ENCODE measurements at places on chromosomes 12 and 14.

- DNase-seq: no peak
These were observed 196.9 kb upstream of the ALG10 start for GRCh38 chr12:33825442-33825841.

DNA sequence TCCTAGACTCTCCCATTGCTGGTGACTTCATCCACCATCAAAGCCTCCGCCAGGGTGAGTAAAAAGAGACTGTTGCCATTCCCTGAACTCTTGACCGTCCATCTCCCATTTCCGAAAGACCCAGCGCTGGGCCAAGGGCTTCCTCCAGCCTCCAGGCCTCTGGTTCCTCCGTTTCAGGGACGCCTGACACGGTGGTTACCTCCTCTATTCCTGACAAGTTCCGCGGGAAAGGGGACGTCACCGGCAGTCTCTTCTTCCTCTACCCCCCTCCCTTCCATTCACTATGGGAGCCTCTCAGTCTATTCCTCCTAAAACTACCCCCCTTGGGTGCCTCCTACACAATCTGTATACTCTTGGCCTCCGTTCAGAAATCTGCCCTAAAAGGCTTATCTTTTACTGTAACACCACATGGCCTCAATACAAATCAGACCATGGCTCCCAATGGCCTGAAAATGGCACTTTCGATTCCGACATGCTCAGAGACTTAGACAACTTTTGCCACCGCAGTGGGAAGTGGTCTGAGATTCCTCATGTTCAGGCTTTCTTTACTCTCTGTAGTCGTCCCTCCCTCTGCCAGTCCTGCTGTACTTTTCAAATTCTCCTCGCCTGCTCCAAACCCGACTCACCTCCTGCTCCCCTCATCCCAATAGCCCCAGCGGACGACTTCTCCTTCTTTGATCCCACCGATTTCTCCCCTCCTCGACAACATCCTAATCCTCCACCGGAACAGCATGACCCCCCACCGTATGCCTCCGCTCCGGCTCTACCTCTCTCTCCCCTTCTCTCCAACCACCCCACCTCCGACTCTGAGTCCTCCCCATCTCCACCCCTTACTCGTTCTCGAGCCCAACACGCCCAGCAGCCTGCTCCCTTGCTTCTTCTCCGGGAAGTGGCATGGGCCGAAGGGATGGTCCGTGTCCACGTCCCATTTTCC, 70.4 kb downstream of the MOK start:
- no peak for DNase-seq

- DNase-seq: no peak
These were observed 2.8 kb downstream of the SRSF9 start for GRCh38 chr12:120466560-120467315.

DNA sequence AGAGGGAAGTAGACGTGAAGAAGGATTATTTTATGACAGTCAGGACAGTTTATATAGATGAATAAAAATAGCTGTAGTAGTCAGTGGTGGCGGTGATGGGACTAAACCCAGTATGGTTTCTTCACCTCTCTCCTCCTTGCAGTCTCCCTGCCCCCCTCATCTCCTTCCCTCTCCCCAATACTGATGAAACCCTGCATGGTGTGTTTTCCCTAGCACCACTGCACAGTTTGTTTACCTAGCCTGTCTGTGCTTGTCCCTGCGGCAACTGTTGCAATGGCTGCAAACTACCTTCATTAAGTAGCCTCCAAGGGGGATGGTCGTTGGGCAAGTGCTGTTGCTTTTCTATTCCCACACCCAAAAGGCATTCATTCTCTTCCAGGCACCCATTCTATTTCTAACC, 14.7 kb downstream of the PCBP2 start:
- DNase-seq: no peak

DNA sequence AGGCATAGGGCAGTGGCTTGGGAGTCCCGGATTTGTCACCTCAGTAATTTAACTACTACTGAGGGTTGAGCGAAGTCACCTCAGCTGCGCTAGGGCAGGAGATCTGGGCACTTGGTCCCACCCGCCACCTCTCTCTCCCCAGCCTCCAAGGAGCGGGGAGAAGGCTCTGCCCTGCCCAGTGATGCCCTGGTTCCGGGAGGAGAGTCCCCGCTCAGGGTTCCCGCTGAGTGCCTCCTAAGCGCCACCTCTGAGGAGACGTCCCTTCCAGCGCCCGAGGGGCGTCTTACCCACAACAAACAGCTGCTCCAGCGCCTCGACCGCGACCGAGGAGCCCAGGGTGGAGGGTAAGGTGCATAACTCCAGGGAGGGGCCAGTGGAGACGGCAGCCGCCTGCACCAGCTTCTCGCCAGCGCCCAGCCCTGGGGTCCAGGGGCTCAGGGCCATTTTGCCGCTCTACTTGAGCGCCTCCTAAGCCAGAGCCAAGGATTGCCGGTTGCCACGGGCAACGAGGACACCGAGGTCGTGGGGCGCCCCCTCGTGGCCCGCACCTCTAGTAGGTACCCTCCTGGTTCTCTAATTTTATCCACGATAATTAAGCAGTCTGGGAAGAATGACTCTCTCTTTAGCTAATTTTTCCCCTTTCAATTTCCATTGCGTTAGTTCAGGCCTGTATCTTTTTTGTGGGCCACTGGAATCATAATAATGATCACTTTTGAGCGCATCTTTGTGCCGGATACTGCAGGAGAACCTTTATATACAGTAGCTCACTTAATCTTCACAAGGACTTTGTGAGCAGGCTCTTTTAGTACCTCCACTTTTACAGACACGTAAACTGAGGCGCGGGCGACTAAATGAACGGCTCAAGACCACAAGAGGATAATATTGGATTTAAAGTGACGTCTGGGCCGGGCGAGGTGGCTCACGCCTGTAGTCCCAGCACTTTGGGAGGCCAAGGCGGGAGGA, at the start of gene CCDC175:
Gene CCDC175, minus strand, starts transcription at position 481 of the 963 bp plus-strand sequence. Its CDS starts 37 bp downstream, at position 444.
- DNase-seq: peak; percentile 76

- no peak for DNase-seq
These were observed 114.8 kb downstream of the RIMBP2 start for GRCh38 chr12:130601327-130601726.

DNA sequence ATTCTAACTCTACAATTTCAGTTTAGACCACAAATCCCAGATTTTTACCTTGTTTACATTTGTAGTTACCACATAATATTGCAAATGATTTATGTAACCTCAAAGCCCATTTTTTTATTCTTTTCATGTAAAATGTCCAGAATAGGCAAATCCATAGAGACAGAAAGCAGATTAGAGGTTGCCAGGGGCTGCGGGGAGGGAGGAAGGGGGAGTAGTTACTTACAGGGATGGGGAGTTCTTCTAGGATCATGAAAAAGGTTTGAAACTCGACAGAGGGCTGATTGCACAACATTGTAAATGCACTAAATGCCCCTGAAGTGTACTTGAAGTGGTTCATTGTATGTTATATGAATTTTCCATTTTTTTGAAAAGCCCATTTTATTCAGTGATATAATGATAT, 66.5 kb downstream of the PPP2R5C start:
- no peak for DNase-seq

DNA sequence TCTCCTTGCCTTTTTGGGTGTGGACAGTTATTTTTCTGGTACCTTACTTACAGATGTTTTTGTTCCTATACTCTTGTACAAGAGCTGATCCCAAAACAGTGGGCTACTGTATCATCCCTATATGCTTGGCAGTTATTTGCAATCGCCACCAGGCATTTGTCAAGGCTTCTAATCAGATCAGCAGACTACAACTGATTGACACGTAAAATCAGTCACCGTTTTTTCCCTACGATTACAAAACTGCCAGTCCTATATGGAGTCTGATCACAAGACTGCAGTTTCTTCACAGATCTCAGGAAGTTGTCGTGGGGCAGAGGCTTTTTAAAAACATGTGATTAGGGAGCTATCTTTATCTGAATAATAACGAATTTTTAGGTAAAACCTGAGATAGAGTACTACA, 1.3 kb downstream of the LYSET start:
- no peak for DNase-seq

DNA sequence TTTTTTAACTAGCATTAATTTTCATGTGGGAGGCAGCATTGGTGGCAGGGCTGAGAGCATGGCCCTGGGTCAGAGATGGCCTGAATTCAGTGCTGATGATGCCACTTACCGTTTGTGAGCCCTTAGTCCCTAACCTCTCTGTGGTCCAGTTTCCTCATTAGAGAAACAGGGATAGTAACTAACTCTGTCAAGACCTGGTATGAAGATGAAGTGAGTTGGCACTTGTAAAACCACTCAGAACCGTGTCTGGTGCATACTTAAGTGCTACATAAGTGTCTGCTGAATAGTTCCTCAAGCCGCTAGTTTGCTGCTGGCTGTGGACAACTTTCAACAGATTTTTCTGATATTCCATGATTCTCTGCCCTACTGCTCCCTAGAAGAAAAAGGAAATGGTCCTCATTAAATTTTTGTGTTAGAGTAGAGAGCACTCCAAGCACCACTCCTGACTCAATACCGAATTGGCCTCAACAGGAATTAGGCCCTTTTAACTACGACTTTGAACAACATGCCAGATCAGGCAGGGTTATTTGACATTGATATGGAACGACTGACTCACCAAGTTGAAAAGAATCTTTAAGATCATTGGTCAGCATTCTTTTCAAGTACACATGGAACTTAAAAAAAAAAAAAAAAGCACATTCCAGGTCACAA, 250.2 kb downstream of the ANO2 start:
- DNase-seq: no peak

All from left forelimb (tissue), 1 donor.